AG09309 (cell line): ENCODE measurements at places on chromosomes 2 and 18.

DNA sequence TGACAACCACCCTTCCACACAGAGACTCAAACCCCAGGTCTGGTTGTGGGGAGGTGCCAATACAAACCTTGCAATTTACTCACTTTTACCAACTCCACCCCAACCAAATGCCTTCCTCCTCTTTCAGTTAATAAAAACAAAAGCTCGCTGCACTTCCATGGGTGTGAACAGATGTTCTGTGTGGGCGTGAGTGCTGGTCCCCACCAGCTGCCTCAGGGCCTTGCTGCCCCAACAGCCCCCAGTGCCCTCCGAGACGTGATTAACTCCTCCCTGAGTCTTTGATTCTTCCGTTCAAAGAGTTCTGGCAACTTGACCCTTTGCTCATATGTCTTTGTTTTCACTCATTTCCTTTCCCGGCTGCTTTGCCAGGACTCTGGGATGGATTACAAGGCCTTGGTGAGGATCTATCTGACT lies 258.9 kb upstream of the CXCR4 start:
- no peak for DNase-seq

- DNase-seq = no peak
These were observed 180.2 kb upstream of the SMIM21 start for GRCh38 chr18:75607701-75608100.

DNA sequence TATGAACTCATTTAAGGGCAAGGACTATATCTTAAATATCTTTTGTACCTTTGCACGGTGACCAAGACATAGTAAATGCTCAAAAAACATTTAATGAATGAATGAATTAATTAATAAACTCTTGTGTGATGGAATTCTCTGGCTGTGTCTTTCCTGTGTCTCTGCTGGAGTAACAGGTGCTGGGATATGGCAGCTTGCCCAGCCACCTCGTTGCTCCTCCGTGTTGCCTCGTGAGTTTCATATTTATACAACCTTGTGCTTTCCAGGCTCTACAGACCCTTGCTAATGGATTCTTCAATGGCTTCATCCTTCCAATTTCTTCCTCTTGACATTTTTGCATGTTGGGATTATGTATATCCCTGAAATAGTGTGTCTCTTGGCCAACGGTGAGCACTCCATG lies 30.4 kb downstream of the CTAGE1 start:
- no peak for DNase-seq

DNA sequence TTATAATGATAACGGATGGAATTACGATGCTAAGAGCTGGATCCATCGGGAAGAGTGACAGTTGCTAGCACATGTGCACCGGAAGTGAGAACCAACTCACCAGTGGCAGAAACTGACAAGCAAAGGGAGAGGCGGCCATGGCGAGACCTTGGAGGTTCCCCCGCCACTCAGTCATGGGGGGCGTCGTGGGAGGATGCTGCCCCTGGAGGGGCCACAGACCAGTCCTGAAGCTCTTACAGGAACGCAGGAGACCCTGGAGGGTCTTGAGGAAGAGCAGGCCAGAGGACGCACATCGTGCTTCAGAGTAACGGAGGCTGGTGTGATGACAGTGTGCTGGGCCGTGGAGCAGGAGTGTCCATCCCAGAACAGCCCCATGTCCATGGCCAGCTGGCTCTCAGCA lies 53.1 kb upstream of the KCNG2 start:
- DNase-seq = no peak

- no peak for DNase-seq
These were observed 85.7 kb downstream of the PXDN start for GRCh38 chr2:1658394-1659151.

DNA sequence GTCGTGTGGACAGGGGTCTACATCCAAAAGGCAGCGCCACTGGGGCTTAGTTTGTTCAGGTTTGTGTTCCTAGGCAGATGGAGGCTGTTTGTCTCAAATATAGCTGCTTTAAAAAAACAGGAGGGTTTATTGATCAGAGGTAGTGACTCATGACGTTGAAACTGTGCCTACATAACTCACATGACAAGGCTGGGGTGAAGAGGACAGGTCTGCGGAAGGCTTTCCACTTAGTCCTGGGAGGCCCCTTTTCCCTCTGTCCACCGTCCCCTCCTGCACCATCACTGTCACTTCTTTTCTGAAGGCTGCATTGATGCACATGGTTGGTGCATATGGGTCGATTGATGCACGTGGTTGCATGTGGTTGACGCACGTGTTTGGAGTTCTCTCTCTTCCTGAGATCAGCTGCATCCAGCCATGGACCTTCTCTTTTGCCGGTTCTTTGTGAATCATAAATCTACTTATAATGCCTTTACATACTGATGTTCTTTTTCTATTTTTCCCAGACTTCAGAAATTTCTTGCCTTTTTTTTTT lies 10.9 kb downstream of the SH3RF3 start:
- no peak for DNase-seq

DNA sequence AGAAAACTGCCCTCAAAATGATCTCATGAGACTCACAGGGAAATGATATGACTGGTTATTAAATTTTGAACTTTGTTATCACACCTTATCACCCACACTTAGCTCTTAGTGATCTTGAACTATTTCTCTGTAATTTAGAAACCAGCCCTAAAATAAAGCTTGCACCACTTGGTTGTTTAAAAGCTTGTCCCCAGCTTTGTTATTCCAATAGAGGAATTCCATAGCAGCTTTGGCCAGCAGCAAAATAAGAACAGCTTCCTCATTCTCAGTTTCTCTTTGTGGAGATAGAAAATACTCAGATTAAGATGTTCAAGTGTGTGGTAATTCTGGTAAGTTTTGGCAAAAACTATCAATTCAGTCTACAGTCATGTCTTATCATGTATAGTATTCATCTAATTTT lies 54.4 kb upstream of the CCDC68 start:
- no peak for DNase-seq

GRCh38 chr2:123303731-123304130 lies 721.4 kb upstream of the CNTNAP5 start:
- DNase-seq = no peak

DNA sequence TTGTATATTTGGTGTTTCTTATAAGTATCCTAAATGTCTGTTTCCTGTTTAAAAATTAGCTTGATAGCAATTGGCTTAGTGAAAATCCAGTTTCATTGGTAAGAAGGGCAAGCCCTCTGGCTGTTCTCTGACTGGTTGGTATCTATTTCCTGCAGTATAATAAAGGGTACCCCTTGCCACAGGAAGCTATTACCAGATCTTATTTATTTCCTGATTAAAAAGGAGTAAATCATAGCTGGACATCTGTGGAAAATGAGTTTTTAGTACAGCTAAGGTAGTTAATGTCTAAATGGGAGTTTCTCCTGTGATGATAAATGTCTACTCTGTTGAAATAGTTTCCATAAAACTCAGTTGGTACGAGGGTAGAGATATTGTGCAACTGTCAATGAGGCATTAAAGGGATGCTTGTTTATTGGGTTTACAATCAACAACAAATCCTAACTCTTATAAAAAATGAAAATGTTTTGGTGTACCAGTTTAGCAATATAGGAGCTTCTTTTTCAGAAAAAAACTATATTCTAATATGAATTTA lies 58.7 kb downstream of the FASTKD2 start:
- no peak for DNase-seq

DNA sequence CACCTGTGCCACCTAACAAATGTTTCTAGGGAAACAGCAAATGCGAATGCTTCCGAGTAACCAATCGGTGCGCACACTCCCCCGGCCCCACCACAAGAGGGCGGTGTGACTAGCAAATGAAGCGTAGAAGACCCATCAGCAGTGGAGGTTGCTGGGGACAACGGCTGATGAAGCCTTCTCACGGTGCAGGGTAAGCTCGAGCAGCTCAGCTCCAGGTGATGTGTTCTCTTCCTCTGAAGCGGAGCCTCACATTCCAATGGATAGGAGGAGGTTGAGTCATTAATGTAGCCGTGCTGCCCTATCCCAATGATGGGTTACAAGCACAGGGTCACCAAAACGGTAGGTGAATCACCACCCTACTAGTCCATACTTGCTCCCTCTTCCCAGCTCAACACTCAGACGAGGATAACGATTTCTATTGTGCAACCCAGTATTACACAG lies 127.6 kb upstream of the TWIST2 start:
- DNase-seq = no peak

DNA sequence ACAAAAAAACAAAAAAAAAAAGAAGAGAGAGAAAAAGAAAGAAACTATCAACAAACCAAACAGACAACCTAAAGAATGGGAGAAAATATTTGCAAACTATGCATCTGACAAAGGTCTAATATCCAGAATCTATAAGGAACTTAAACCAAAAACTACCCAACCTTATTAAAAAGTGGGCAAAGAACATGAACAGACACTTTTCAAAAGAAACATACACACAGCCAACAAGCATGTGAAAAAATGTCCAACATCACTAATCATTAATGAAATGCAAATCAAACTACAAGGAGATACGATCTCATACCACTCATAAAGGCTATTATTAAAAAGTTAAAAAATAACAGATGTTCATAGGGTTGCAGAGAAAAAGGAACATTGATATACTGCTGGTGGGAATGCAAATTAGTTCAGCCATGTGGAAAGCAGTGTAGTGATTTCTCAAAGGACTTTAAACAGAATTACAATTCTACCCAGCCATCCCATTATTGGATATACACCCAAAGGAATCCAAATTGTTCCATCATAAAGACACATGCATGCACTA lies 7.2 kb upstream of the POLE4 start:
- DNase-seq = no peak
